ENCODE measurements at places on chromosomes 2 and 18. TPM values are rescaled to one million over a fixed set of nuclear protein-coding genes. Genes with fewer than 3 reads are reported as not detected.

Gene RAB11FIP5
- total RNA-seq, result 108 TPM

DNA sequence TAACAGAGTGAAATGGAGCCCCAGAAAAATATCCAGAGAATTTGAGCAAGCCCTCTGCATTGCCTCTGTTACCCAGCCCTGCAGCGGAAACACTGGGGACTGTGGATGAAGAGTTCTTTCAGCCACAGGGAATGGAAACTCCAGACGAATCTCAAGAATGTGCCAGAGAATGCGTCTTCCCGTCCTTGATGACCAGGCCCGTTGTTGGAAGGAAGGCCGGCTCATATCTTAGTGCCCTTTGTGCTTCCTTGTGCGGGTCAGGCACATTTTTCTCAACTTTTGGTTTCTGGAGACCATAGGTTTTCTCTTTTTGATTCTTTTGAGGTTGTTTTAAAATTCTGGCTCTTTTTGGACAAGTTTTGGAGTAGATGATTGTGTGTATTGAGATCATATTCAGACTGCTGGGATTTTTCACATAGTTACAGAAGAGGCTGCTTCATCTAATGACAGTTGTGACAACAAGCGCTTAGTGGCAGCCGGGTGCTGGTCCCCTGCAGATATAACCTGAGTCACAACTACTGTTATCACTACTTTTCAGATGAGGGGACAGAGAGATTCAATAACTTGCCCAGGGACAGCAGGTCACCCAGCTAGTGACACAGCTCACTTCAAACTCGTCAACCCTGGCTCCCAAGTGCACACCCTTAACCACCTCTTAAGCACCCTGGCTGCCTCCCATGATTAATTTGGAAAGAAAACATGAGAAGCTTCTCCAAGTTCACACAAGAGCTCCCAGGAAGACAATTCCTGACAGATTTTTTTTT is 15.7 kb downstream of the MAL start:
- H3K4me1 ChIP-seq, result no peaks in the 10 kb centered on the region
- H3K36me3 ChIP-seq, result no peaks in the 10 kb centered on the region
- H3K27me3 ChIP-seq, result no peaks in the 10 kb centered on the region
- DNase-seq, result no peak

GRCh38 chr18:47389210-47389609 is 137.8 kb upstream of the SKOR2 start:
- no peaks in the 10 kb centered on the region for H3K4me1 ChIP-seq
- no peak overlapping the region for H3K27ac ChIP-seq
- H3K27me3 ChIP-seq, result no peaks in the 10 kb centered on the region

Gene PTPN18
- 33.0 TPM for total RNA-seq

- H3K4me3 ChIP-seq, result peak overlapping the region; percentile 58
- H3K4me1 ChIP-seq, result peaks cover 25% of the 10 kb centered on the region
- no peak overlapping the region for H3K27ac ChIP-seq
- no peak for DNase-seq
- no peaks in the 10 kb centered on the region for H3K27me3 ChIP-seq
Measured at GRCh38 chr2:238240757-238241711, 1.2 kb upstream of the HES6 start.

DNA sequence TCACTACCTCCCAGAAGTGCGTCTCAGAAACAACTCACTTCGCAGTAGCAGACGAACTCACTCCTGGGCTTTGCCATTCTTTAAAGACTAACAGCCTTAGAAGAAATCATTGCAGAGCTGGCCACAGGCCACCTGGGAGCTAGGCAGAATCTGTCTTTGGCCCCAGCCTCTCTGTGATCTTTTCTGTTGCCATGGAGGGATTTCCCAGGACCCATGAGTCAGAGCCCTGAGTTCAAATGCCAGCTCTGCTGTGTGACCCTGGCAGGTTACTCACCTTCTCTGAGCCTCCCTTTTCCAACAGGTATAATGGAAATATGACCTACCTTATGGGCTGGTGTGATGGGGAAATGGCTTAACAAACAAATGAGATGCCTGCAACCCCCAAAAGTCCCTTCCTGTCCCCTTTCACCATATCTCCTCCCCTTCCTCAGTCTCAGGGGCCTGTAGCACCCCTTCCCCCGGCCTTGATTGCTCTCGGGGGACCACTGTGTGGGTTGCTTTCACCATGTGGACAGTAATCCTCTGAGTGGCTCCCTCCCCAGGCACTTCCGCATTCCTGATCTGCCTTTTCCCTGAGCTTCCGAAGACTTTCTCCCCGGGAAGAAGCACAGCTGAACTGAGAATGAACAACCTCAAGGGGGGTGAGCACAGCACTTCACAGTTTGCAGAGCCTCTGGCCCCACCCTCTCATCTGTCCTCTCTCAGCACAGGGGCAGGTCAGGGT is 34.0 kb upstream of the SLC66A3 start:
- H3K4me3 ChIP-seq, result no peak overlapping the region
- no peaks in the 10 kb centered on the region for H3K4me1 ChIP-seq
- no peak overlapping the region for H3K27ac ChIP-seq
- no peaks in the 10 kb centered on the region for H3K27me3 ChIP-seq

- no peaks in the 10 kb centered on the region for H3K36me3 ChIP-seq
- no peak overlapping the region for H3K4me3 ChIP-seq
- H3K27me3 ChIP-seq, result no peaks in the 10 kb centered on the region
- DNase-seq, result no peak
- no peak overlapping the region for H3K27ac ChIP-seq
Measured at GRCh38 chr2:179686718-179687342, 174.6 kb downstream of the ZNF385B start.

Gene ACTR1B
- 81.0 TPM for total RNA-seq

GRCh38 chr2:65489269-65489668 is 56.9 kb upstream of the SPRED2 start:
- no peak overlapping the region for H3K27ac ChIP-seq
- DNase-seq, result no peak
- H3K27me3 ChIP-seq, result no peaks in the 10 kb centered on the region
- H3K36me3 ChIP-seq, result no peaks in the 10 kb centered on the region
- no peaks in the 10 kb centered on the region for H3K4me1 ChIP-seq

GRCh38 chr2:127562936-127563335 is 27.5 kb downstream of the MYO7B start:
- H3K27ac ChIP-seq, result no peak overlapping the region
- H3K4me1 ChIP-seq, result no peaks in the 10 kb centered on the region
- DNase-seq, result no peak
- no peaks in the 10 kb centered on the region for H3K27me3 ChIP-seq
- no peak overlapping the region for H3K4me3 ChIP-seq

Gene REEP1
- total RNA-seq, result 342 TPM

Gene PHOSPHO2
- 24.4 TPM for total RNA-seq

Gene DYNAP
- total RNA-seq, result 0.24 TPM

Gene KCNIP3
- total RNA-seq, result 69.1 TPM

DNA sequence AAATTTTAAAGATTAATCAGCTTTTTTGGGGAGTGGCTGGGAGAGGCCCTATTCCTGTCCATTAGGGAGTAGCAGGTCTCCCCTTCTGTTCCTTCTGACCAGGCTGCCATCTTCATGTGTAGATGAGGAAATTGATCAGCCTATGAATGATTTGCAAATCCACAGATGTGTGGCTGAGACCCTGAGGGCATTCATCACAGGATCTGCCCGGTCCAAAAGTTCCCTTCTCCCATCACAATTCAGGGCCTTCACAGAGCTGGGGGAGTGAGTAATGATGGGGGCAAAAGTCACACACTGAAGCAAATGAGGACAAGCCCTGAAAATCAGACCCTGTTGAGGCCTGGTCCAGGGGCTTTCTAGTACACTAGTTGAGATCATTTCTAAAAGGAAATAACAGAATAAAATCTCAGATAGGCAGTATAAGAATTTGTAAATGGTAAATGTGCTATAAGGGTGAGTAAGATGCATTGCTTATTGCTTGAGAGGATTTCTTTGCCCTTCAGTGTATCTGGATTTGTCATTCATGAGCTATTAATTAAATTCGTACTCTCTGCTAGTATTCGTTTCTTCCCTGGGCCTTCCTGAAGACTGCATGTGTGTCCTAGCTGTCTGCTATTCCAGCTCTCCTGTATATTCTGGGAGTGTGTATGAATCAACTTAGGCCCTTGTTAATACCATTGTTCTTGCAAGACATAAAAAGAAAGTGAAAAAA is 53.2 kb downstream of the SETBP1 start:
- H3K27ac ChIP-seq, result no peak overlapping the region
- no peaks in the 10 kb centered on the region for H3K36me3 ChIP-seq
- no peaks in the 10 kb centered on the region for H3K27me3 ChIP-seq
- no peak for DNase-seq
- H3K4me3 ChIP-seq, result no peak overlapping the region

Gene SUPT7L
- total RNA-seq, result 39.9 TPM

GRCh38 chr18:10289251-10289650 is 165.2 kb upstream of the APCDD1 start:
- peaks cover 6% of the 10 kb centered on the region for H3K4me1 ChIP-seq
- H3K27me3 ChIP-seq, result no peaks in the 10 kb centered on the region
- DNase-seq, result no peak
- no peaks in the 10 kb centered on the region for H3K36me3 ChIP-seq
- no peak overlapping the region for H3K4me3 ChIP-seq

DNA sequence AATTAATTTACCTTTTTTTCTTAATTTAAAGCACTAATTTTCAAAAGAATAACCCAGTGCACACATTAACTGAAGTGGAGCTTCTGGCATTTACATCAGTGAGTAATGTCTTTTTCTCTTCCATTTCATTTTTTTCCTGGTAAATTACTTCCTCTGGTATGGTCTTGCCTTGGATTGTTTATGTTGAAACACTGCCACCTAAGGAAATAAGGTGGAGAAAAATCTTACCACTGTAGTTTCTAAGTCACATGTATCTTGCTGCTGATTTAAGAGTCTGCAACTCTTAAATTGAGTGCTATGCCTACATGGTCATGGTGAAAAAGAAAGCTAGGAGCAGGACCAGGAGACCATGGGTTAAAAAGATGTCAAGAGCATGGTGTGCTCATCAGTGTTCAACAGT is 51.0 kb downstream of the TTC27 start:
- H3K36me3 ChIP-seq, result no peaks in the 10 kb centered on the region
- H3K4me1 ChIP-seq, result no peaks in the 10 kb centered on the region
- H3K4me3 ChIP-seq, result no peak overlapping the region

DNA sequence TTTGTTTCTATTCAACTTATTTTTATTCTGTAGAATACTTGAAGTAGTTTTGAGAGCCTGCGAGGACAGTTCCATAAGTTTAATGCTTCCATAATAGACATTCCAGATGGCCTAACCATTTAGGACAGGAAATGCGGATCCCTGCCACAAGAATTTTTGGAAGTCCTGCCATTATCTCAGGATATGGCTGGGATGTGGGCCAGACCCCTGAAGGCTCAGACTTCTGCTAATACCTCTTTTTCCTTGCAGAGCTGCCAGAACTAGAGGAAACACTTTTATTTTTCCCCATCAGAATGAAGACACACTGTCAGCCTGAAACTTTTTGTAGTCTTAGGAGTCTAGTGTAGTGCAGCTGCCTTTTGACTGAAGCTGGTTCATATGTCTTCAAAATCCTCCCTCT is 806.5 kb downstream of the TDRD15 start:
- no peaks in the 10 kb centered on the region for H3K4me1 ChIP-seq
- no peaks in the 10 kb centered on the region for H3K27me3 ChIP-seq
- H3K4me3 ChIP-seq, result no peak overlapping the region
- no peak overlapping the region for H3K27ac ChIP-seq
- H3K36me3 ChIP-seq, result no peaks in the 10 kb centered on the region
- DNase-seq, result no peak

DNA sequence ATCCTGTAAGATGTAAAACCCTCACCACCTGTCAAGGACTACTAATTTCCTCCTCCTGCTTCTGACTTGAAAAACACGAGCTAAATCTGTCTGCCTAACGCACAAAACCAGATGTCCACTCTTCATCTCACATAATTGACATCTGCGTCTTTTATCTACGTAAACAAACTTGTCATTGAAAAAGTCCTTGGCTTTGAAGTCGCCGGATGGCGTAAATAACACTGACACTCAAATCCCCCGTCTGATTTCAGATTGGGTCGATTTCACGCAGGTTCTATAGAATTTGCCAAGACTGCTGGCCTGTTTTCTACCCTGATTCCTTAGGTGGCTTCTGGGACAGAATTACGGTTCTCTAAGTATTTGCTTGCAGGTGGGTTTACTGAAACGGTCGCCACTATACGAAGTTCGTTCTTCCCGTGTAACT is 539 bp upstream of the MOB4 start:
- DNase-seq, result no peak
- peak overlapping the region; percentile 100 for H3K4me3 ChIP-seq
- H3K4me1 ChIP-seq, result peaks cover 7% of the 10 kb centered on the region
- no peaks in the 10 kb centered on the region for H3K27me3 ChIP-seq
- peak overlapping the region; percentile 99 for H3K27ac ChIP-seq

DNA sequence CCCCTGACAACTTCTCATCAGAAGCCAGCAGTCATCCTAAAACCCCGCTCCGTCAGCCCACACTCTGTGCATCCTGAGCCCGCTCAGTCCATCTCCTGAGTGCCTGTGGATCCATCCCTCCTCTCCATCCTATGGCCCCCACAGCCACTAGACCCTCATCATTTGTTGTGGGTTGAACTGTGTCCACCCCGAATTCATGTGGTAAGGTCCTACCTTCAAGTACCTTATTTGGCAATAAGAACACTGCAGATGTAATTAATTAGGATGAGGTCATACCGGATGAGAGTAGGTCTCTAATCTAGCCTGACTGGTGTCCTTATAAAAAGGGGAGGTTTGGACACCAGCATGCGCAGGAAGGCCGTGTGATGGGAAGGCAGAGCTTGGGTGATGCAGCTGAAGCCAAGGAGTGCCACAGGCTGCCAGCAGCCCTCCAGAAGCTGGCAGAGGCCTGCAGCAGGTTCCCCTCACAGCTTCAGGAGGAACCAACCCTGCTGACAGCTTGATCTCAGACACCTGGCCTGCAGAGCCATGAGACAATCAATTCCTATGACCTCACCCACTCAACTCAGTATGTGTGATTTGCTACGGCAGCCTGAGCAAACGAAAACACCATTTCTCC is 192.4 kb downstream of the ZBTB7C start:
- H3K36me3 ChIP-seq, result no peaks in the 10 kb centered on the region
- H3K4me1 ChIP-seq, result peaks cover 6% of the 10 kb centered on the region
- H3K27me3 ChIP-seq, result no peaks in the 10 kb centered on the region
- no peak for DNase-seq

Gene TSPYL6
- 37.9 TPM for total RNA-seq

DNA sequence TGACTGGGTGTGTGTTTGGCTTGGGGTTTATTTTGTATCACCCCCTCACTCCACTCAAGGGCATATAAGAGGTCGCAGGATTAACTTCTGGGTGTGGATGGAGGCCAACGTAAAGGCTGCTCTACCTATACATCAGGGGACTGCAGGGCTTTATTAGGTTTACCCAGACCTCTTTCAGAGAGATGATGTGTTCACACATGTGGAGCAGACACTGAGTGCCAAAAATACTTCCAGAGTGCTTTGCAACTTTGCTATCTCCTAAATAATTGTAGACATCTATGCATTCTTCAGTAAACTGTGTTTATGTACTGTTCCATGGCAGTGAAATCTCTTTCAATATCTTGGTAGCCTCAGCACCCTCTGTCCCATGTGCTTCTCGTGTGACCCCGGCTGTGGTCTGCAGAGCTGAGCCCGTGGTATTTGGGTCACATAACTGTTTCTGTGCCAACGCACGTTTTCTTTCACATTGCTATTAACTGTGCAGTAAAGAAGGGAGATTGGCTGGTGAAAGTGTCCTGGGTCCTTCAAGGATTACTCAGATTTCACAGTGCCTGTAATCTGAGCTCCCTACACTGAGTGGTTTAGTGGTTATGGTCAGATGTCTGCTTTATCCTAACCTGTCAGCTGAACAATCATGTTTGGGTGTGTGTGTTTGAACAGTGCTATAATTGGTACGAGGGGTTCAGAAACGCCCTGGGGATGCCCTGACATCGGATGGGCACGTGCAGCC is 208.1 kb downstream of the VAPA start:
- no peak for DNase-seq
- no peak overlapping the region for H3K4me3 ChIP-seq
- no peak overlapping the region for H3K27ac ChIP-seq
- no peaks in the 10 kb centered on the region for H3K36me3 ChIP-seq

All from testis (tissue), 5 donors.